ENCODE measurements at places on chromosomes 16 and 17.

DNA sequence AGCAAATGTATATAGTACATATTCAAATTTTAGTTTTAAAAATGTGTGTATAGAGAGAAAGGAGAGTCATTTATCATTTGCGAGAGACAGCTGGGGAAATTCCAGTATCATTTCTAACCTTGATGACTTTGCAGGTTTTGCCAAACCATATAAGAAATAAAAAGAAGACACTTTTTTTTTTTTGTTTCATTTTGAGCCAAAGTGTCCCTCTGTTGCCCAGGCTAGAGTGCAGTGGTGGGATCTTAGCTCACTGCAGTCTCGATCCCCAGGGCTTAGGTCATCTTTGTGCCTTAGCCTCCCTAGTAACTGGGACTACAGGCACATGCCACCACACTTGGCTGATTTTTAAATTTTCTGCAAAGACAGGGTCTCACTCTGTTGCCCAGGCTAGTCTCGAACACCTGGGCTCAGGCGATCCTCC lies 38.4 kb upstream of the VWA3A start:
- DNase-seq: no peak

DNA sequence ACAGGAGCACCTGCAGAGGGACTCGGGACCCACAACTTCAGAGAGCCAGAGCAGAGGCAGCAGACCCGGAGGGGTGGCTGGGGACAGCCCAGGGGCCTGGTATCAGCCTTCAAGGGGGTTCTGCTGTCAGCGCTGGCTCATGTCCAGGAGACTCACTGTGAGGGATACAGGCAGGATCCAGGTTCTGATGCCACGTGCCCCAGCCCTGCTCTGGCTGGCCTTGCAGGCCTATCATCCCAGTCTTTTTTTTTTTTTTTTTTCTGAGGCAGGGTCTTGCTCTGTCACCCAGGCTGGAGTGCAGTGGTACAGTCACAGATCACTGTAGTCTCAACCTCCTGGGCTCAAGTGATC lies 9.0 kb upstream of the MTSS2 start:
- no peak for DNase-seq

DNA sequence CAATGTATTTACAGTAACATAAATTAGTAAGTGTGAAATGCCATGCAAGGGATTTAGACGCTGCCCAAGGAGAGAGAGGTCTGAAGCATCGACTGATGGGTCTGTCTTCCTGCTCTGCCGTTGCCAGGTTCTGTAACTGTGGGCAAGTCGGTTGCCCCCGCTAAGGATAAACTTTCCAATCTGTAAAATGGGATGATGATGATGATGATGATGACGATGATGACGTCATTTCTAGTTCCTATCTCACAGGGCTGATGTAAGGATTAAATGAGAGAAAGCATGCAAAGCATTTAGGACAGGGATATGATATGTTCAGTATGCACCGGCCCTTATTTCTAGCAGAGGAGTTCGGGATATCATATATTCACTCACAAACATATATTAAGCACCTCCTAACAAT lies 54.8 kb downstream of the C17orf67 start:
- DNase-seq: no peak

- no peak for DNase-seq
Measured at GRCh38 chr16:77759821-77760220, 28.5 kb upstream of the VAT1L start.

DNA sequence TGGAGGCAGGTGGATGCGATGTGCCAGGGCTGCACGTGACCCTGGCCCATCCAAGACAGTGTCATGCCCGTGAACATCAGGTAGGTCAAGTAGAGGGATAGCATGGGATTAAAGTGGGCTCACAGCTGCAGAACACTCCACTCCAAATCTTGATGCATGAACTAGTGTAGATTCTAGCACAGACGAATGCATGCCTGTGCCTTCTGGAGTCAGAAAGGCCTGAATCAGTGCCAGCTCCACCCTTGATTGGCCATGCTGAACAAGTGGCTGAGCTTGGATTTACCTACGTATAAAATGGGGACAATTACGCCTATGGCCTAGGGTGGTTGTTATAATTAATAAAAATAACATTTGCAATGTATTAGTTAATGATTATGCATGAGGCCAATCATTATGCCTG lies 10.6 kb downstream of the IRX3 start:
- no peak for DNase-seq

- DNase-seq: no peak
Measured at GRCh38 chr16:77945126-77945525, 77.2 kb upstream of the CLEC3A start.

DNA sequence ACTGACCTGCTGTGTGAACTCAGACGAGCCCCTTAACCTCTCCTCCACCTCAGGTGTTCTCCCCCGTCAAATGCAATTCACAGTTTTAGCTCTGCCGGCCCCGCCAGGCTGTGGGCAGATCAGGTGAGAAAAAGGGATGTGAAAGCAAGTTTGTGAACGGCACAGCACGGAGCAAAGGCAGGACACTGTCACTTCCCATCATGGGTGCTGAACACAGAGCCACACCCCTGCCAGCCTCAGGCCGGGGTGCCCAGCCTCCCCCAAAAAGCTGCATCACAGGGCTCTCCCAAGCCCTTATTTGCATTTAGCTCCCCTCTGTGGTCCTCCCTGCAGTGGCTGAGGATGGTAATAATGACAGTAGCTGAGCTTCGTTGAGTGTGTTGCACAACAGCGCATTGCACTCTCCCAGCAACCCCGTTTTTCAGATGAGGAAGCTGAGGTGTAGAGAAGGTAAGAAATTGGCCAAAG lies 88.8 kb upstream of the TNRC6C start:
- DNase-seq: no peak

Data from DMS153 (cell line).